Anterior cingulate cortex (tissue), 58 donors: ENCODE measurements at places on chromosomes 12 and 14.

GRCh38 chr14:66045572-66046021 is 440.6 kb upstream of the CCDC196 start:
- no peak for DNase-seq

- DNase-seq: no peak
Observed at GRCh38 chr12:125436686-125437085, 371.5 kb downstream of the AACS start.

GRCh38 chr12:95608252-95609033 is 57.2 kb upstream of the USP44 start:
- DNase-seq: no peak

DNA sequence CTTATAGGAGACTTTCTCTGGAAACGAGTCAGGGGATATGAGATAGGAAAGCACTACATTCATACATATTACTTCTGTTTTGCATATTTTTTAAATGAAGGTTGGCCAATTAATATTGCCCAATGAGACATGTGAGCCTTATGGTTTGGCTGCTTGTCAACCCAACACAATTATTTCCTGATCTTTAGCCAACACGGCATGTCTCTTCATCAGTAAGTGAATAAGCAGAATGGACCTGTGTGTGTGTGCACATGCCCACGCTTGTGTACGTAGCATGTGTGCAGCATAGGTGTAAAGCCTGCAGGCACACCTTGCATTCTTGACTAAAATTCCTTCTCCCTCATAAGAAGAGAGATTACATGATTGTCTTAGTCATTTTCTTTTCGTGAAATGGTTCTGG is 88.3 kb downstream of the STON2 start:
- DNase-seq: no peak

DNA sequence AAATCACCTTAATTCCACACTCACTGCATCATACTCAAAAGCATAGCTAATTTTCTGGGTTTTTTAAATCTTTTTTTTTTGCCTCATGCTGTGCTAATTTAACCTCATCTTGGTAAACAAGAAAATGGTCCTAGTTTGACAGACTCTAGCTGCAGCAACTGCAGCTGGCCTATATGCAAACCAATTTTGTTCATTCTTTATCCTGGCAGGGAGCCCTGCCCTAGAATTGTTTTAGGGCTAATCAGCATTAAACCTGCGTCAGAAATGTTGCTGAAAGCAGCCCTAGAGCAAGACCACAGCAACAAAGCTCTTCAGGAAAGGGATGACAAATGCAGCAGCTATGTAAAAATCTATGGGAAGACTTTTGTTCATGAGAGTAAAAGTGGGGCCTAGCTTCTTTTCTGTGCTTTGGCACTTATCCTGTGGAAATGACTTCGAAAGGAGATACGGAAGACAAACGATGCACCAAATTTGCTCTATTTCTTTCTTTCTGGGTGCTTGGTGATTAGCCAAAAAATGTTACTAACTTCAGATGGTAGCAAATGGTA is 72.2 kb downstream of the DENND5B start:
- peak; percentile 25 for DNase-seq

DNA sequence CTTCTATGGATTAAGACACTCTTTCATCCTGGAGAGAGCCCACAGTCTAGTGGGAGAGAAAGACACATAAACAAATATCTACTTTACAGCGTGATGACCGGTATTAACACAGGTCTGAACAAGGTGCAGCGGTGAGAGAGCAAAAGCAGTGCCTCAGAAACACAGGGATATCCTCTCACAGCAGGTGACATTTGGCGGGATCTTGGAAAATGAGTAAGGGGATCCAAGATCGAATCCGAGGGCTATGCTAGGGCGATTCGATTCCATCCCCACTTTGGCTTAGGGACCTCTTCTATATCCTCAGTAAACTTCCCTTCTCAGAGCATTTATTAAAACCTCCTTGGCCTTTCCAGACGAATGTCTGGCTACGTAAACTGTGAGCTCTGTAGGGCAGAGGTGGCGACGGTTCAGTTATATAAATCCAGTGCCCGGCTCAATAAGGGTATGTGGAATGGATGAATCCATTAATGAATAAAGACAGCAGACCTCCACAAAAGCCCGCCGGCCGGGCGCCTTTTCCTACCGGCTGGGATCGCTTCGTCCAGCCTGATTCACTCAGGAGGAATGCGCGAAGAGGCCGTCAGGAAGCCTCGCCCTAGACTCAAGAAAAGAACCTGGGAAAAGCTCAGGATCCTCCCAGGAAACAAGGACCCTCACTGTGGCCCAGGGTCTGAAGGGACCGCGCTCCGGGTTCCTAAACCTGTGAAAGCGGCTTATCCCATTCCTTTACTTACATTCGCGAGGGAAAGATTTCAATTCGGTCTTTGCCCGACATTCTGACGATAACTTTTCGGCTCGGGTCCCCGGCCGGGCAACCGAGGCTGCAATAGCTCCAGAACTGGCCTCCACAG is 455 bp downstream of the ATP6V1D start:
- DNase-seq: no peak

DNA sequence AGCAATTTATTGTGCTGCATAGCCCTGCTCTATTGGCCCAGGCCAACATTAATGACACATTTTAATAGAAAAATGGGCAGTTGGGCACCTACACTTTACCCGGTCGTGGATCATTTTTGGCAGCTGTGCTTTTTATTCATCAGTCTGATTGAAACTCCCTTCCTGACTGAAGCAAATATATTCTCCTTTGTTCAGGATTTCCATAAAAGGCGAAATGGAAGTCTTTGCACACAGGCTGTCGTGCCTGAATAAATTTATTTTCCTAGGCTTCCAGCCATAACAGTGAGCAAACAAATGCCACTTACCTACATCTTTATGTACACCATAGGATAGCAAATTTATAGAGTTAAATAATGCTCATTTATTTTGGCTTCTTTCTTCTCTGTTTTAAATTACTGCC is 480.7 kb upstream of the DCN start:
- DNase-seq: no peak

DNA sequence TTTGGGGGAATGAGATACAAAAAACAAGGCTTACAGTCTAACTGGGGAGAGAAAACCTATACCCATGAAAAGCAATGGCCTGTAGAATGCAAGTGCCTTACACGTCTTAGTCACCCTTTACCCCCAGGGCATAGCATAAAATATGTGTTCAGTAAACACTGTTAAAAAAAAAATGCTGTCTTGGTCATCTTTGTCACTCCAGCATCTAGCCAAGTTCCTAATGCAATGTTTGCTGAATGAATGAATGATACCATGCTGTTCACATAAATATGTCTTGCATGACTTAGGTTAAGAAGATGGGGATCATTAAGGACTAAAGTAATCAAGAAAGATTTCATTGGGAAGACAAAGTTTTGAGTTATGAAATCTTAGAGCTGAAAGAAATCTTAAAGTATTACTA is 38.5 kb downstream of the PPP2R5E start:
- no peak for DNase-seq

DNA sequence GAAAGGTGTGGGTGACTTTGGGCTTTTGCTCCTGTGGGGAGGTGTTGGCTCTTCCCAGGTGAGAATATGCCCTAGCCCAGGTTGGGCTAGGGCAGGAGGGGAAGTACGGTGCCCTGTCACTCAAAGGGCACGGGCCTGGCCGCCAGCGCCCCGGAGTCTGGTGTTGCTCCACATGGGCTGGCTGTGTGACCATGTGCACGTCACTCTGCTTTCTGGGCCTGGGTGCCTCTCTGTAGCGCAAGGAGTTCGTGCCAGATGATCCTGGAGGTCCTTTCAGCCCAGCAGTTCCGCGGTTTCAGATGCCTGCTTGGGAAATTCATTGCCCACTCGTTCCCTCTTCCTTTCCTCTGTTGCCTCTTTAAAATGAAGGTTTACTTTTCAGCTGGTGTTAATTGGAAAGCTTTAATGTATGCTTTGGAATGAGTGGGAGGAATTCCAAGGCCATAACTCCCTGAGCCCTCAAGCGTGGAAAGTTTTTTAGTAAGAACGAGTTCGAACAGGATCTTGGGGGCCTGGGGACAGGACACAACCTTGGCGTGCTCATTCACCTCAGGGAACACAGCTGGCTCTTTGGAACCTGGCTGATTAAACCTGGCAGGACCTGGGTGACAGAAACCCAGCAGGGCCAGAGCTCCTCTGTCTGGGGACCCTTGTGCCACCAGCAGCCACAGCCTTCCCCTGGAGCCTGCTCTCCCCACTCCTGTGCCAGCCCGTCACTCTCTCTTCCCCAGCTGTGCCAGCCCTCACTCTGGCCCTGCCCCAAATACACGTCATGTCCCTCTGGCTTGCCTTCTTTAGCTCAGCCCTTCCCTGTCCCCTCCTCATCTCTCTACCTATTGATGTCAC is 42.8 kb downstream of the TSPAN9 start:
- DNase-seq: no peak

DNA sequence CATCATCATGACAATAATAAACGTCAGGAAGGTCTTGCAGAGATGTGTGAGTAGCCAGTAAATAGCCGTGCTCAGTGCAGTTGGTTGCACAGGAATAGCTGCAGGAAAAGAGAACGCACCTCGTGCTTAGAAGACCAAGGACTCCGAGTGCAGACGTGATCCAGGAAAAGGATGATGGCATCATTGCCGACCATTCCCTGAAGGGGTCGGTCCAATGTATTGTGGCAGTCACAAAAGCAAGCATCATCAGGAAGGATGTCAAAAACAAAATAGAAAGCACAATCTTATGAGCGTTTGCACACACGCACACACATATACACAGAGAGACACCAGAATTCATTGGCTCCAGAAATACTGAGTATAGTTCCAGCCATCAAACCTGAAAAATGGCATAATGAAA is 12.8 kb downstream of the DUSP6 start:
- no peak for DNase-seq

DNA sequence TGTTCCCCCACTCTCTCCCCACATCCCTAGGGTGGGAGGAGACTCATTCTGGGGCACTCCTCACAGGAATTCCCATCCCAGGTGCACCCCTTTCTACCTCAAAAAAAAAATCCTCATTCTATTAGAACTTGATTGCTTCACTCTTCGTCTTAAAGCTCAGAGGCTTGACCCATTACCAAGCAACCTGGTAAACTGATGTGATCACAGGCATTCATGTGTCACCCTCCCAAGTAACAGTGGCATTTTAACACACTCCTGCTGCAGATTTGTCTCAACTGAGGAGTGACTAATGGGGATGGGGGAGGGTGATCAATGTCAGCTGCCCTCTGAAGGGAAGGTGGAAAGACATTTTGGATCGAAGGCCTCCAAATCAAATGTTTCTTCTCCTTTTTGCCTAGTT is 78.1 kb upstream of the PTHLH start:
- DNase-seq: no peak

DNA sequence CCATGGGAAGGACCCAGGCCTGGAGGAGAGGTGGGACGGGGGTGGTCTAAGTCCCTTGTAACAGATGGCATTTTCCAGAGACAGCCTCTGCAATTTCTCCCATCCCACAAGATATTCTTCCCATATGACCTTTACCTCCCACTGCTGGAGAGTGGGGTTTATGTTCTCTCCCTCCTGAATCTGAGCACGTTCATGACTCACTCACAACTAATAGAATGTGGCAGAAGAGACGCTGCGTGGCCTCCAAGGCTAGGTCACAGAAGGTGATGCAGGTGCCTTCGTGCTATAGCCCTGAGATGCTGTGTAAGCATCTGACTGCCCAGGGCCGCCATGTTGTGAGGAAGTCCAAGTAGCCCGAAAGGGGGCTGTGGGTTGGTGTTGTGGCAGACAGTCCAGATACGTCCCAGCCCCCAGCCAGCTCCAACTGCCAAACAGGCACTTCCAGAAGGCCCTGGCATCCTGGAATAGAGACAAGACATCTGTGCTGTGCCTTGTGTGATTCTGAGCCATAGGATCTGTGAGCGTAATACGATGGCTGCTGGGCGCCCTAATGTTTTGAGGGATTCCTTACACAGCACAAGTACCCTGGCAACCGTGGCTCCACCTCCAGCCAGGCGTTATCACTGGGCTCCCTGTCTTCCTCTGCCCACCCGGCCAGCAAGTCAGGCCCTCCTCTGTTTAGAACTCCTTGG is 56.1 kb upstream of the NCOR2 start:
- no peak for DNase-seq

DNA sequence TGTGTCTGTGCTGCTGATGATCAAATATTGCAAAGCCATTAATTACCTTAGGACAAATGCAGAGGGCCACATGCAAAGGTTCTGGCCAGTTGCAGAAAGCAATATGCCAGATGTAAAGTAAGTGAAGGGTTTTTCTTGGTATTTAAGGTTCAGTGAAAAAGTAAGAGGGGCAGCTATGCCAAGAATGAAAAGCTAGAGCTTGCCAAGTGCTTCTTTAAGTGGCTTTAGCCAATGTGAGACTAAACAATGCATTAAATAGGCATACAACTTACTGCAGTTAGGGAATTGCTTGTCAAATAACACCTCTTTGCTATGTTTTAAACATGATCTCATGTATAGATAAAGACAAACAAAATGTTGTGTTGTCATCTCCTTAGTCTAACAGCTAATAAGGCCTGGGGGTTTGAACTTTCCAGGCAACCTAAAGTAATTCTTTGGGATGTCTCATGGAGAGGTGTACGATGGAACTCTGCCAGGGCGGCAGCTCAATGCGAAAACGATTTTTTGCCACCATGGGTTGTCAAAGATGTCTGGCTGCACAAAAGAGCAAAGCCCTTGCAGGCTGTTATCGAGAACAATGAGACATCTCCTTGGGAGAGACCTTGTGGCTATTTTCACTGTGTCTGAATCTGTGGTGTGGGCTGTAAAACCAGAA is 12.0 kb downstream of the IGF1 start:
- no peak for DNase-seq

DNA sequence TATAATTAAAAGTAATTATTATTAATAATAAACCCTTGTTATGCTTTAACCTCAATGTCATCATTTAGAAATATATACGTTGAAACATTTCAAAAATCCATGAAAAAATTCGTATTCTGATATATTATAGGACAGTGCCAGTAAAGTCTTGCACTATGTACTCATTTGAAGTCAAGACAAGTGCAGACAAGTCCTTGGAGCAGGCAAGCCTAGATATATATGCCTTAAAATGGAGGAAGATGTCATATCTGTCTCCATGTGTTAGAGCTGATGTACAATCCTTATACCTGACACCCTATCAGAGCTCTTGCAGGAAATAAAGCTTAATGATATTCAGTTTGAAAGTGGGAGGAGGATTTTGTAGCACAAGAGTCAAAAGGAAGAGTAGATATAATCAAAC is 310.4 kb downstream of the KCNH5 start:
- no peak for DNase-seq

GRCh38 chr12:646442-647384 is 16.5 kb downstream of the NINJ2 start:
- no peak for DNase-seq

DNA sequence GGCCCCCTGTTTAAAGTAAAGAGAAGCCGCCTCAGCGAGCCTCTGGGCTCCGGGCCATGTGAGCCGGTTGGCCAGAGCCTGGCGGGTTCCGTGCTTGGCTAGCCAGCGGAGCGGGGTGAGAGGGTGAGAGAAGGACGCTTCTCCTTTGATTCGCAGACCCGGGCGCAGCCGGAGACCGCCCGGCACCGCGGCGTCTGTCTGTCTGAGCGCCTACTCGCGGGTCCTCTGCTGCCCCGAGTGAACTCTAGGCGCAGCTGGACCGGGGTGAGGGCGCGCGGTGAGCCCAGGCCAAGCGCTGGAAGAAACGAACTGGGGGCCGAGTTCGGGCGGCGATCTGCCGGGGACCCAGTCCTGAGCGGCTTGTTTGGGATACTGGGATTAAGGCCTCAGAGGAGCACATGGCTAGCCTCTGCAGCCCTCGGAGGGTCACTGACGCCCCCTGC is 41.4 kb upstream of the TBX5 start:
- no peak for DNase-seq
